ENCODE measurements at places on chromosomes 6 and 20. TPM values are rescaled to one million over a fixed set of nuclear protein-coding genes. Genes with fewer than 3 reads are reported as not detected.

Gene SERAC1
- 5.4 TPM for total RNA-seq

Gene LINC00237
- not detected for total RNA-seq

Gene LY86
- total RNA-seq, result 2.4 TPM

Gene PAQR8
- 2.7 TPM for total RNA-seq

Gene CST2
- not detected for total RNA-seq

Gene SYNGAP1
- total RNA-seq, result 4.0 TPM

Gene PSORS1C2
- total RNA-seq, result not detected

Gene PAK5
- total RNA-seq, result not detected

Gene TNXB
- 36.2 TPM for total RNA-seq

Gene MMUT
- 31.6 TPM for total RNA-seq

Gene FOXA2
- total RNA-seq, result not detected

Gene TREM2
- total RNA-seq, result 1.1 TPM

Gene FARS2
- total RNA-seq, result 22.4 TPM

Gene WFDC10B
- total RNA-seq, result not detected

Gene DIDO1
- total RNA-seq, result 35.3 TPM

Gene B4GALT5
- 24.4 TPM for total RNA-seq

Gene LRRC73
- 0.53 TPM for total RNA-seq

Gene VWA7
- total RNA-seq, result 15.4 TPM

Gene ARFGEF3
- total RNA-seq, result 2.7 TPM

Gene ADNP
- 38.1 TPM for total RNA-seq

Gene CPNE1
- total RNA-seq, result 48.3 TPM

Gene OVOL2
- not detected for total RNA-seq

Gene TBX18
- total RNA-seq, result 2.6 TPM

Gene ASIP
- 12.9 TPM for total RNA-seq

Gene LAMP5
- total RNA-seq, result not detected

Gene BMP2
- 2.5 TPM for total RNA-seq

Gene SLC4A11
- total RNA-seq, result 0.65 TPM

Gene PKIB
- total RNA-seq, result 0.39 TPM

Gene PFDN4
- total RNA-seq, result 21.9 TPM

Gene PREP
- total RNA-seq, result 31.4 TPM

Gene PI16
- total RNA-seq, result 17.4 TPM

Gene MYBL2
- 0.21 TPM for total RNA-seq

Gene SLC22A2
- not detected for total RNA-seq

Gene WFDC5
- not detected for total RNA-seq

Gene MCHR2
- total RNA-seq, result not detected

Gene CPXM1
- total RNA-seq, result 1.9 TPM

Gene SPAG4
- total RNA-seq, result 11.7 TPM

Gene PRL
- not detected for total RNA-seq

Gene CCR6
- not detected for total RNA-seq

Gene FOXQ1
- not detected for total RNA-seq

Gene TGM2
- total RNA-seq, result 553 TPM

Gene GPLD1
- total RNA-seq, result 1.5 TPM

Gene FOXC1
- total RNA-seq, result 5.8 TPM

Gene MYLK2
- 2.1 TPM for total RNA-seq

Gene MUC22
- total RNA-seq, result 0.07 TPM

Gene WFDC12
- not detected for total RNA-seq

Gene PCSK2
- 0.28 TPM for total RNA-seq

Gene LAMA2
- 293 TPM for total RNA-seq

Gene GPR63
- 0.87 TPM for total RNA-seq

Gene AGER
- total RNA-seq, result 0.75 TPM
